ENCODE measurements at places on chromosomes 3 and 15.

DNA sequence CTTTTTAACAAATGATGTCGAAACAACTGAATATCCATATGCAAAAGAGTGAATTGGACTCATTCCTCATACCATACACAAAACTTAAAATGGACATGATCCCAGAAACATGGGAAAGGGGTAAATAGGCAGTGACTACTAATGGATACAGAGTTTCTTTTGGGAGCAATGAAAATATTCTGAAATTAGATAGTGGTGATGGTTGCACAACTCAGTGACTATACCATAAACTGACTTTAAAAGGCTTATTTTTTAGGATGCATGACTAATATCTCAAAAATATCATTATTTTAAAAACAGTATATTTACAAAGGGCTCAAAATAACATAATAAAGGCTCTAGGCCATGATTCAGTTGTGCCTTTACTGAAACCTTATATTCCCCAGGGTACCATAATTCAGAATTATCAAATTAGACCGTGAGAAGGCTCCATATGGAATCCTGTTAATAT lies 16.3 kb upstream of the ATP13A3 start:
- no peak for DNase-seq

GRCh38 chr3:20909511-20909910 lies 723.5 kb upstream of the SGO1 start:
- no peak for DNase-seq

- DNase-seq, result no peak
Observed at GRCh38 chr3:106025151-106025722, 156.4 kb upstream of the CBLB start.

- DNase-seq, result no peak
Observed at GRCh38 chr15:68651916-68652525, 73.2 kb downstream of the CORO2B start.

GRCh38 chr15:92879949-92880725 lies 20.0 kb upstream of the CHD2 start:
- DNase-seq, result no peak

DNA sequence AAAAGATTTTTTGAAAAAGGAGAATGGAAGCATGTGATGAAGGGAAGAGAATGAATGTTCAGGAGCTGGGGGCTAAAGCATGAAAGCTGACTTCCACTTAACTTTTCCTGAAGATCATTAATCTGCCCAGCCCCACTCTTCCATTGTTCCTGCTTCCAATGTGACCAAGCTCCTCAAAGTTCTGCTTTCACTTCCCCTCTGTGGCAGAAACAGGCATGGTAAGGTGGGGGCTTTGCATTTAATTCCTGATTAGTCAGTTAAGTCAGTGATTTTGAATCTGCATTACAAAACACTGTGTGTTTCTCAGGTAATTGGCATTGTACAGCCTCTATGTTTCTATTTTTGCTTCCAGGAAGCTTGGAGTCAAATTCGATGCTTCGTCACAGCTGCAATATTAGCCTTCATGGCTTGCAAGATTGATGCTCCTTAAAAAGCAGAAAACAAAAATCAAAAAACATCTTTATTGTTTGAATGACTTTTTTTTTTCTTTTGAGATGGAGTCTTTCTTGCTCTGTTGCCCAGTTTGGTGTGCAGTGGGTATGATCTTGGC lies 7.3 kb upstream of the TM6SF1 start:
- no peak for DNase-seq

Data from BE2C (cell line).